Stimulated activated CD8-positive, alpha-beta memory T cell treated with anti-CD3 and anti-CD28 coated beads, Interleukin-7, amount 100 ng/mL, for 1 hour (primary cell): ENCODE measurements at places on chromosomes 13 and 19.

DNA sequence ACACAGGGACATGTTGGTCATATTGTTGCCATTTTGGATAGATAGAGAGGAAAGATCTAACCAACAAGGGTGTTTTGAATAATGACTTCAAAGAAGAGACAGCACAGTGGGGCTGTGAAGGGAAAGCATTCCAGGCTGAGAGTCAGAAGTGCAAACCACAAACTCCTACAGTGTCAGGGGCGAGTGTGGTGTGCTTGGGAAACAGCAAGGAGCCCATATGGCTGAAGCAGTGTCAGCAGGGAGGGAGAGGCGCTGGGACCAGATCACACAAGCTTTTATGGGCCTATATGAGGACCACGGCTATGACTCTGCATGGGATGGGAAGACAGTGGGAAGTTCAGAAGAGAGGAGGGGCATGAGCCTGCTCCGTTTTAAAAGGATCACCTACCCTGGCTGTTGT lies 166.4 kb downstream of the MYO16 start:
- DNase-seq = no peak

GRCh38 chr13:91072486-91072885 lies 275.0 kb upstream of the MIR17HG start:
- DNase-seq = no peak

GRCh38 chr13:31947506-31947905 lies 84.1 kb upstream of the FRY start:
- DNase-seq = no peak

- DNase-seq = no peak
Measured at GRCh38 chr19:38455031-38455430, 21.5 kb downstream of the RYR1 start.

DNA sequence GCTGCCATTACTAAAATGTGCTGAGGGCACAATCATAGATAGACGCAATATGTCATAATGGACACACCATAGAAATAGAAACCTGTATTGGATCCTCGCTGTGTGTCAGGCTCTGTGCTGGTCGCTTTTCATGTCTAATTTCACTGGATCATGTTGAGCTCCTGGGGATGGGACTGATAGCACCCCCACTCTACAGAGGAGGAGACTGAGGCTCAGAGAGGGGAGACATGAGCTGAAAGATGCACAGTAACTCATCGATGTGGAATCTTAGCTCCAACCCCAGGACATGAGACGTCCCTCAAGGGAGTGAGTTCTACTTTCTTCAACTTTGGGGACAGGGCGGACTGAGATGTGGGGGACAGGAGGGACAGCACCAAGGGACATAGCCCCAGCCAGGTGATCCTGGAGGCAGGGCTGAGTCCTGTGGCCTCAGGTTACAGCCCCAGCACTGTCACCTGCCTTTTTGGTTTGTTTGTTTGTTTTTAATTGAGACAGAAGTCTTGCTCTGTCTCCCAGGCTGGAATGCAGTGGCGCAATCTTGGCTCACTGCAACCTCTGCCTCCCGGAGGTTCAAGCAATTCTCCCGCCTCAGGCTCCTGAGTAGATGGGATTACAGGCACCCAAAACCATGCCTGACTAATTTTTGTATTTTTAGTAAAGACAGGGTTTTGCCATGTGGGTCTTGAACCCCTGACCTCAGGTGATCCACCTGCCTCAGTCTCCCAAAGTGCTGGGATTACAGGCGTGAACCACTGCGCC lies 6.6 kb upstream of the GIPC1 start:
- DNase-seq = no peak
